ENCODE measurements at places on chromosomes 4 and X.

- no peak for DNase-seq
Measured at GRCh38 chrX:40945361-40945713, 139.9 kb upstream of the USP9X start.

GRCh38 chr4:44235897-44236296 is 212.7 kb downstream of the KCTD8 start:
- no peak for DNase-seq

GRCh38 chr4:158121161-158121579 is 51.7 kb downstream of the GASK1B start:
- DNase-seq, result no peak

GRCh38 chr4:70606459-70606858 is 14.4 kb downstream of the AMBN start:
- DNase-seq, result no peak

- DNase-seq, result no peak
Measured at GRCh38 chrX:96978906-96979305, 95.2 kb downstream of the RPA4 start.

DNA sequence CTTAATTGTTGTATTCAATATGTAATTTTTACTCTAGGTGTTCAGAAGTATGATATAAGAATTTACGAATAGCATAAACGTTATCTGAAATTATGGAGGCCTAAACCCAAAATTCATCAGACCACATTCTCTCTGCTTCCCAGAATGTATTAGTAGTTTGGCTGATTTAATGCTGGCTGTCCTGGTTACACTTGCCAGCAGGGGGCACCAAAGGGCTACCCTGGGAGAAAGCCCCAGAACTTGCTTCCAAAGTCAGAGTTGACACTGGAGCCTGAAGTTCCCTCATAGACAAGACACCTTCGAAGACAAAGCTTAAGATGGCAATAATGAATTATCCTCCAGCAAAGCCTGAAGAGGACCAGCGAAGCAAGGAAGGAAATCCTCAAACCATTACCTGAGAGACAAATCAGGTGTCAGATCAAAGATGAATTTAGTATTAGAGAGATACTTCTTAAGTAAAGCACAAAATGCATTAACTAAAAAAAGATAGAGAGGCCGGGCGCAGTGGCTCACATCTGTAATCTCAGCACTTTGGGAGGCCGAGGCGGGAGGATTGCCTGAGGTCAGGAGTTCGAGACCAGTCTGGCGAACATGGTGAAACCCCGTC is 11.3 kb upstream of the ANOS1 start:
- peak; percentile 40 for DNase-seq

GRCh38 chr4:153655002-153655541 is 29.0 kb upstream of the TLR2 start:
- DNase-seq, result no peak

- DNase-seq, result no peak
Measured at GRCh38 chrX:68843992-68844391, 15.2 kb downstream of the EFNB1 start.

GRCh38 chrX:75155827-75156525 is at the start of gene ABCB7:
Gene ABCB7 (minus strand): TSS chrX:75156283. CDS start chrX:75156272, 11 bp downstream.
- peak; percentile 14 for DNase-seq

DNA sequence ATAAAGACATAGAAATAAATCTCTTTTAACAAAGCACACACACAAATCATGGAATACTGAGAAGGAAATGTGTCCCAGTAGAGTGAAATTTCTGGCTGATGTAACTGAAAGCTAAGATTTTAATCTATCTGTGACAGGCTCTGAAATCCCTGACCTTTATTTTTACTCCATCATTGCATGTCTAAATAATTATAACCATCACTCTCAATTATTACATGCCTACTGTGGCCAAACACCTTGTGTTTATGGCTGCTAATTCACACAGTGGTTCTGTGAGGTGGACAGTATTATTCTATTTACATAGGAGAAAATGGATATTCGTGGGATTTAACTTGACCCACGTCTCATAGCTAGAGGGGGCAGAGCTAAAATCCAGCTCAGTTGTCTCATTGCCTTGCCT is 438.1 kb downstream of the TLL1 start:
- no peak for DNase-seq

GRCh38 chrX:71532078-71532752 is 689 bp upstream of the OGT start:
- peak; percentile 20 for DNase-seq

- DNase-seq, result no peak
Measured at GRCh38 chr4:121464854-121465253, 84.0 kb upstream of the QRFPR start.

- DNase-seq, result peak; percentile 23
Measured at GRCh38 chrX:111041018-111041462, 55.0 kb upstream of the PAK3 start.

DNA sequence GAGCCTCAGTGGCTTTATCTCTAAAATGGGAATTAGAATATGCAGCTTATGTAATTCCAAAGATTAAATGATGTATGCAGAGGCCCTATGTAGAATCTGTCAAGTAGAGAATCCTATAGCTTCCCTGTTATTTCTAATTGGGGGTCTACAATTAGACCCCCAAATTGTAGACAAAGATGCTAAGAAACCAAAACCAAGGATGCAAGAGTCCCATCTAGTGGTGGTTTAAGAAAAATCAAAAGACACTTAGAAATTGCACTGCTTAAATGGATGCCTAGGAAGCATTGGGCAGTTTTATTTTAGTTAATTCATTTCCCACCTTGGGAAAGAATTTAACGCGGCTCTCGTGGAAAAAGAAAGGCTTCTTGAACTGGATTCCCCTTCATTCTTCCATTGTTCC is 115.2 kb downstream of the GABRA2 start:
- DNase-seq, result no peak
